ENCODE measurements at places on chromosomes 11 and 22.
A peak's percentile ranks its signal among the peaks of the same experiment; 100 is the strongest.

DNA sequence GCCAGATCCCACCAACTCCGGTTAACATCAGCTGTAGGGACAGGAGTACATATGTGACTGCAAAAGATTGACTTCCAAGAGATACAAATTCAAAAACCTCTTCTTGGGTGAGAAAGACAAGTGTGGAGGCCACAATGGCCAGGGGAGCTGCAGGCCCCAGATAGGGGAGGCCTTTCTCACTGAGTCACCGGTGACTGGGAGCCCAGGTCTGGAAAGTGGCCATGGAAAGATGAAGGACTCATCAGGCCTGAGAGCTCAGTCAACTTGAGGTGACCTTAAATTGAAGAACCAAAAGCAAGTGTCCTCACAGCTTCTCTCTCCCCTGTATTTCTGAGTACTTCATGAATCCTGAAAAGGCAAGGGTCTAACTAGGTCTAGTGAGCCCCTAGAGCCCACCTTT is 90.4 kb upstream of the CLPB start:
- no peak for DNase-seq

- DNase-seq, result no peak
Observed at GRCh38 chr11:115993590-115993989, 489.4 kb upstream of the CADM1 start.

DNA sequence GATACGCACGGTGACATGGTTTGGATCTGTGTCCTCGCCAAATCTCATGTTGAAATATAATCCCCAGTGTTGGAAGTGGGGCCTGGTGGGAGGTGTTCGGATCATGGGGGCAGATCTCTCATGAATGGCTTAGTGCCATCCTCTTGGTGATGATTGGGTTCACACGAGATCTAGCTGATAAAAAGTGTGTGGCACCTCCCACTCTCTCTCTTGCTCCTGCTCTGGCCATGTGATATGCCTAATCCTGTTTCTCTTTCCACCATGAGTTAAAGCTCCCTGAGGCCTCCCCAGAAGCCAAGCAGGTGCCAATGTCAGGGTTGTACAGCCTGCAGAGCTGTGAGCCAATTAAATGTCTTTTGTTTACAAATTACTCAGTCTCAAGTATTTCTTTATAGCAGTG is 303.1 kb upstream of the PLET1 start:
- no peak for DNase-seq

GRCh38 chr11:72228844-72229231 is 4.3 kb downstream of the INPPL1 start:
- no peak for DNase-seq

- no peak for DNase-seq
Observed at GRCh38 chr11:2652333-2653197, 47.2 kb downstream of the KCNQ1OT1 start.

DNA sequence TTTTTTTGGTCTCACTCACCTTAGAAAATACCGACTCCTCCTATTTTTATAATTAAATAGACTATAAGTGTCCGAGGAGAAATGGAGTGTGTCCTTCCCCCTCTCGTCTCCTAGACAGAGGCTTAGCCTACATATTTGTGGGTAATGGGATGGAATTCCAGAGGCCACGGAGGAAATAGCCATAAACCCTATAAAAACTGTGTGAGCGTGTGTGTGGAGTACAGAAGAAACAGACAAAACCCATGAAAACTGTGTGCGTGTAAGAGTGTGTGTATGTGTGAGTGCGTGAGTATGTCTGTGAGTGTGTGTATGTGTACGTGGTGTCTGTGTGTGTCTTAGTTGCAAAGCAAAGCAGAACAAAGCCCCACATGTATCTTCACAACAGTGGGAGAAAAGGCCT is 883.5 kb downstream of the OPCML start:
- no peak for DNase-seq

DNA sequence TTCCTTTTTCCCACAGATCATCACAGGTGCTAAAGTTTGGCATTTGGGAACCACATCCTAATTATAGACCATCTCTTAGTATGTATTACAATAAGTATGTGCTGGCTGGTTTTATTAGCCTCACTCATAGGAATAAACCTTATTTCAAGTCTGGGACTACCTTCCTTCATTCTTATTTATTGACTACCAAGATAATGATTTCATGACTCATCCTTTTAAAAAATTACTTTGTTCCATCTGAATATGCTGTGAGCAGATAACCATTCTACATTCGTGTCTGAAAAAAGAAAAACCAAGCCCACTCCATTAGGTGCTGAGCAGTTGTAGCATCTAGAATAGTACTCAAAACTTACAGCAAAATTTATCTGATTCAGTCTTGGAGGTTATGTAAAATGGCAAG is 12.3 kb downstream of the TNRC6B start:
- DNase-seq, result no peak

DNA sequence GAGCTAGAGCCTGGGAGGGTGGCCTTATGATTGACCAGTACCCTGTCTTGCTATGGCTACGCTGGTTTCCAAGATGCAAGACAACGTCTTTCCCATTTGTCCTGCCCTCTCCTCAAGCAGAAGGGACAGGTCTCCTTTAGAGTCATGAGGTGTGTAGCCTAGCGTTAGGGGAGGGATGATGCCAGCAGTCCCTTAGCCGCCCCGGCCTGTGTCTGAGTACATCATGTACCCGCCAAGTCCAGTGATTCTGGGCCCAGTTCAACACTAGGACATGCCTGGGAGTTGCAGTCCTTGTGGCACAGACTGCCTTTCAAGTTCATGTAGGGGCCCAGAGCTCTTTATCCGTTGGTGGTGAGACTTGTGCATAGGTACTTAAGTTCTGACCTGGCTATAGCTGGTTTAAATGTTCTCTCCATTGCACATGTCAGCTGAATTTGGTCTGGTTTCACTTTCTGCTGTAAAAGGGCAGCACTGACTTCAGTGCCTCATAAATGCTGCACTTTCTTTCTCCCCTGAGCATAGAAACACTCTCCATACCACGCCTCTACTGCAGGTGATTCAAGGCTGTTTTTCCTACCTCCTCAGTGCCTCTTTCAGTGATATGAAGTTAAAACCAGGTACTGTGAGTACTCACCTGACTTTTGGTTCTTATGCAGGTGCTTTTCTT is 151.1 kb downstream of the METTL15 start:
- no peak for DNase-seq

- DNase-seq, result peak; percentile 71
Observed at GRCh38 chr11:47514825-47515647, 37.9 kb downstream of the CELF1 start.

- no peak for DNase-seq
Observed at GRCh38 chr11:47918882-47919495, 61.4 kb upstream of the PTPRJ start.

- no peak for DNase-seq
Observed at GRCh38 chr11:128210148-128210940, 377.0 kb downstream of the ETS1 start.

DNA sequence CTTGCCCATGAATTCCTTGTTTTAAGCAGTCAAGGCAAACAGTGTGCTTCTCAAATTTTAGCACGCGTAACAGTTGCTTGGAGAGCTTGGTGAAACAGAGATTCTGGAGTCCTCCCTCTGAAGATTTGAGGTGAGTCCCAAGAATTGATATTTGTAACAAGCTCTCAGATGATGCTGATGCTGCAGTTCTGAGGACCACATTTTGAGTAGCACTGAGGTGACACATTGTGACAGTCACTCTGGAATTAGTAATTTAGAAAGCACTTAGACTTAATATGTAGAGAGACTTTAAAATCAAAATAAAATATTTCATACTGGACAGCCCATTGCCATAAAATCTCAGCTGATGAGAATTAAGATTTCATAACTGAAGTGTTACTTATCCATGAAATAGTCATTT is 38.5 kb downstream of the DNAJC24 start:
- no peak for DNase-seq

- no peak for DNase-seq
Observed at GRCh38 chr11:94148189-94148588, 19.5 kb downstream of the PANX1 start.
